KG1 (cell line): ENCODE measurements at places on chromosomes 16 and 17.

- DNase-seq, result no peak
Measured at GRCh38 chr16:49491106-49491670, 117.6 kb downstream of the C16orf78 start.

DNA sequence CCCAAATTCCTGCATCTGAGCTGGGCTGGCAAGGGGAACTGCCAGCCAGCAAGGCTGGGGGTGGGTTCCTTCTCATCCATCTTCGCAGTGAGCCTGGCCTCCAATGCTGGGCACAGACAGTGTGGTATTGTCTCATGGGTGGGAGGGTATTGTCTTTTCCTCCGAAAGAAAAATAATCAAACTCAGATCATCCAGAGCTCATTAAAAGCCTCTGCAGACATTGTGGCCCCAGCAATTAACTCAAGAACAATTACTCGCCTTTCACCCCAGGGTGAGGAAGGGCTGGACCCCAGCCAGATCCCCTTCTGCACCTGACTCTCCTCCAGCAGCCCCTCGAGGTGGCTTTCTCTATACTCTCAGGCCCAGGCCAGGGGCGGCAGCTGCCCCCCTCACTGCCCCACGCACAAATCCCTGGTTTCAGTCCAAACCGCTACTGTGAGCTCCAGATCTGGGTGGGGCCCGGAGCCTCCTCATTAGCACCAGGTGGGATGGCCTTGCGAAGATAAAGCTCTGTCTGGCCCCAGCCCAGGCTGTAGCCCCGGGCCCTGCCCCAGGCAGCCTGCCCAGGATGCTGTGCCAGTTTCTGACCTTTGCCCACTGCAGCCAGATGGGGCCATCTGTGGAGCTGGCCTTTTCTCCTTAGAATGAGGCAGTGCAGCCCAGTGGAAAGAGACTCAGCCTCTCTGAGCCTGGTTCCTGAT, 2.3 kb upstream of the KRT15 start:
- DNase-seq, result no peak

DNA sequence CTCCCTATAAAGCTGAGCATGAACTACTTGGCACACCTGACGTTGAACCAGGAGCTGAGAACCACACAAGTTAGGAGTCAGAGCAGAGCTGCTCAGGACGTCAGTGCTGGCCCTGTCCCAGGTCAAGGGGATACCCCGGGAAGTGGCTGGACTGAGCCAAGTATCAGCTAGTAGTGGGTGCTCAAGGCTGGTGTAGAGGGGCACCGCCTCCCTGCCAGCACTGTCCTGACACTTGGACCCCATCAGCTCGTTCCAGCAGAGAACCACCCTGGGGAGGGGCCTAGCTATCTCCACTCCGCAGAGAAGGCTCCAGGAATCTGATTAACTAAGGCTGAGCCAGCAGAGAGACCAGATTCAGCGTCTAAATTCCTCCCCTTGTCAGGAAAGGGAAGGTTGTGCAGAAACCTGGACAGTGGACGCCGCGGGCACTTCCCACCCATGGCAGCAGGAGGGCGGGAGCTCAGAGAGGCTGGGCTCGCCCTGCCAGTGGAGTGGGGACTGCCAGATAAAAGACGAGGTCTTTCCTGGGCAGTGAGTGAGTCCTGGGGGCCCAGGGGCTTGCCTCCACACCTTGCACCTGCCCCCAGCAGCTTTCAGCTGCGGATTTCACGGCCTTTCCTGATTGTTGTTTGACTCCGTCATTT, 21.0 kb downstream of the C16orf90 start:
- no peak for DNase-seq

DNA sequence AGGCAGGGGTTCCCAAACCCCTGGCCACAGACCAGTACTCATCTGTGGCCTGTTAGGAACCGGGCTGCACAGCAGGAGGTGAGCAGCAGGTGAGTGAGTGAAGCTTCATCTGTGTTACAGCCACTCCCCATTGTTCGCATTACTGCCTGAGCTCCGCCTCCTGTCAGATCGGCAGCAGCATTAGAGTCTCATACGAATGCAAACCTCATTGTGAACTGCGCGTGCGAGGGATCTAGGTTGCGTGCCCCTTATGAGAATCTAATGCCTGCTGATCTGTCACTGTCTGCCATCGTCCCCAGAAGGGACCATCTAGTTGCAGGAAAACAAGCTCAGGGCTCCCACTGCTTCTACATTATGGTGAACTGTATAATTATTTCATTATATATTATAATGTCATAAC, 25.1 kb upstream of the RMI2 start:
- DNase-seq, result no peak

DNA sequence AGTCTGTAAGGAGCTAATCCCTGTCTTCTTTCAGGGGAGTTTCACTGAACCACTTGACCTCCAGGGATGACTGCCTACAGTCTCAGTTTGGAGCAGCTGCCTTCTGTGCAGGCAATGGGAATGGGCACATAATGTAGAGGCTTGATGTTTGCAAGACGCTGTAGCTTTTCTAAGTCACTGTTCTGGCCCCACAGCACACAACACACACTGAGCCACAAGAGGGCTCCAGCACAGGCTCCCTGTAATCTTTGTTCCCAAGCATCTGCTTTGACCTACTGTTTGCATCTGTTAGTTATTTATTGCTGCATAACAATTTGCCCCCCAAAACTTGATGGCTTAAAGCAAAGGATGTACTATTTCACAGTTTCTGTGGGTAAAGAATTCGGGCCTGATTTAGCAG, 419.0 kb upstream of the ASIC2 start:
- DNase-seq, result no peak

GRCh38 chr17:34067011-34067410, 188.1 kb upstream of the CCL2 start:
- no peak for DNase-seq

DNA sequence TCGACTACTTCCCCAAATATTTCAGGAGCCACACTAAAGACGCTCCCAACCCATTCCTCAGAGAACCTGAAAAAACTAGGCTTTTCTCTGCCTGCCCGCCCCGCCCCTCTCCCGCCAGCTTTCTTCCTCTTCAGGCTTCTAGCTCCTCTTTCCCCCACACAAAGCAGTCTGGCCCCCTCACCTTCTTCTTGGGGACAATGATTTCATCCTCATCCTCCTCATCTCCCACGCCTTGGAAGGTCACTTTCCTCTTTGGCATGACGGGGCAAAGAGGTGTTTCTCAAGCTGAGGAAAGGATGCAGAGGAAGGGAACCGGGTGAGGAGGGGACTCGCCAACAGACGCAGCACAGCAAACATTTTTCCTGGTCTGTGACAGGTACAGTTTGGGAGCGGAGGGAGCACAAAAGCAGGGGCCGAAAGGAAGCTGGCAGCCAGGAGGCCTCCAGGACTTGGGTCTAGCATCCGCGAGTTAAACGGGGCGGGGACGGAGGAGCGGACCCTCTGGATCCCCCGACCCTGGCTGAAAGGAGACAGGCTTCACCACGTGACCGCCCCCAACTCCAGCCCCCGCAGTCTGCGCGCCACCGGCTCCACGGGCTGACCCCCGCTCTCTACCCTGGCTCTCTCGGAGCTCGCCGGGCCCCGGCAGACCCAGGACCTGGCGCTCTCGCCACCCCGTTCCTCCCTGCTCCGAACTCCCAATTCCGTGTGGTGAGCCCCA, 525 bp downstream of the CD2BP2 start:
- DNase-seq, result peak; percentile 81

DNA sequence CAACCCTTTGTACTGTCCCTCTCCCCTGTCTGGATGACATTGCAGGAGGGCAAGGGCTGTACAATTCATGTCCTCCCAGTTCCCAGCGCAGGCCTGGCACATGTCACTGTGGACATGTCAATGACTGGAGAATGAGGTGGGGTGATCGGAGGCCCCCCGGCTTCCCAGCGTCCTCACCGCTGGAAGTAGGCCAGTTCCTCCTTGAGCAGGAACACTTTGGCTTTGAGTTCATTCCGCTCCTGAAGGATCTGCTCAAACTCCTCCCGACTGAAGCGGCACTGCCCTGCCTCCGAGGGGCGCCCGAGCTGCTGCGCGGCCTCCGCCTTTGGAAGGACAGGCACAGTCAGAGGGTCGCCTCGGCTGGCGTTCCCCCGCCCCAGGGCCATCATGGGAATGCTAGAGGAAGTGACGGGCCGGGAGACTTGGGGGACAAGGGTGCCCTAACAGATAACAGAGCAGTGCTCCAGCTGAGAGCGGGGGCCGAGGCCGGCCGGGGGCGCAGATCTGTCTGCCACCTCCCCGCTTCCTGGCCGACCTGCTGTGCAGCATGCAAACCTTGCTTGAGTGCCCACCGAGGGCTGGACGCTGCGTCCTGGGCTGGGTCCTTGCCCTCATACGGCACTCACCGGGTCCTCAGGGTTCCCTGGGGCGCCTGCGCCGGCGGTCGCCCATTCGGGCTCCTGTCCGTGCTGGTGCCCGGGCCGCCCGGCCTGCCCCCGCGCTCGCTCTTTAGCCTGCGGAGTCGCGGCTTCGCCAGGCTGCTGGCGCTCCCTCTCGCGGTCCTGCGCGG, 1.3 kb downstream of the RILP start:
- no peak for DNase-seq

- no peak for DNase-seq
Measured at GRCh38 chr16:58409316-58409973, 17.2 kb downstream of the GINS3 start.

DNA sequence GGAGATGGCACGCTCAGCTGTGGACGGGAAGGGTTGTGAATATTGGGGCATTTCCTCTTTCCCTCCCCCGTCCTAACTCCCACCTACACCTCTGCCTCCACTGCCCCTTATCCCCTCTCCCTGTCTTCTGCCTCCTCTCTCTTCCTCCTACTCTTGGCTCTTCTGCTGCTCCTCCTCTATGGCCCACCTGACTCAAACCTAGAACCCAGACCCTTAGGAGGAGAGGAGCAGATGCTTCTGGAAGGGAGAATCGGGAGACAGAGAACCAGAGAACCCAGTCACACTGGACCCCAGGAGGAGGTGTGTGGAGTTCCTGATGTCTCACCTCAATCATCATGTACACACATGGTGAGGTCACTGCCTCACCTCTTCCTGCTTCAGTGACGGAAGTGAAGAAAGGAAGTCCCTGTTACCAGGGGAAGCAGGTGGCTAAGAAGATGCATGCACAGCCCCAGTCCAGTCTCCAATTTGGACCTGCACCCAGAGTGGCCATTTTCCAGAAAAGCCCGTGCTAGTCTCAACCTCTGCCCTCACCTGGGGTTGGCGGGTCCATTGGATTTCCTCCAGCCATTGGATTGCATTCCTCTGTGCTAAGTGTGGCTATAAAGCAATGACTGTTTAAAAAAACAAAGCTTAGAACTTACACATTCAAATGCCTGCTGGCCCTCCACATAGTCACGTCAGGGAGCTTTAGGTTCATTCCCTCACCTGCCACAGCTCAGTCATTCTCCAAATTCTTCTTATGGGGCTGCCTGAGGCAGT, 4.0 kb downstream of the RNF222 start:
- no peak for DNase-seq

DNA sequence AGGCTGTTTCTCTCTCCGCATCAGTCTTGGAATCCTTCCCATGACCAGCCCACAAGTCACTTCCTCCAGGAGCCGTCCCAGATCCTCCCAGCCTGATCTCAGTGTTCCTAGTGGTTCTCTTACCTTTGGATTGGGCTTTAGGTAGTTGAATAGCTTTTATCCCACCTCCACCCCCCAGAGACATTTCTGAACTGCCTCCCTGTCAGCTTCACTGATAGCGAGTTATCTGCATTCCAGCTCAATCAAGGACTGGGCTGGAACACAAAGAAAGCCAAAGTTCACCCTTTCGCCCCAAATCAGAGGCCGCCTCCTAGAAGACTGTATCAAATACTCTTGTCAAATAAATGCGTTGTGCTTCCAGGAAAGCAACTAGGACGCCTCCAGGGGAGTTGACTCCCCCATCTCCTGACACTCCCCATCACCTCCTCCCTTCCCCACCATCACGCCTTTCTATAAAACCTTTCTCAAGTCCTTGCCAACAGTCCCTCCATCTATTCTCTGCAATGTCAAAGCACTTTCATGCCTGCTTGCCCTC, 72.7 kb downstream of the TMEM132E start:
- DNase-seq, result no peak

DNA sequence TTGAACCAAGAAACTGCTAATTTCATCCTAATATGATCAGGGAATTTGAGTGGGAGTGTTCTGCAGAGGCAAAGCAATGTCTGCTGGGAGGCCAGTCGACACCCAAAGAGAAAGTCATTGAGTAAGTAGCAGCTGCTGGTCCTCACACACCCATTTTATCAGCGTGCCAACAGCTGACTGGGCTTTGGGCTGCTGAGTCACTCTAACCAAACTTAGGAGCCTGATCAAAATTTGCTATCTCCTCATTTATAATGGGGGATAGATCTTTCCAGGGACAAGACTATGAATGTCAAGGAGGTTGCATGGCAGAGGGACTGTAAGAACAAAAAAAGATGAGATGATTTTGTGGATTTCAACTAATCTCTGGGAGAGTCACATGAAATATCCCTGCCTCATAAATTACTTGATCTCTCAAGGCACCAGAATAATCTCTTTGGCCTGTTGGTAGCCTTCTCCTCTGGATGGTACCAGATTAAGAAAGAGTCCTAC, 32.9 kb downstream of the CPSF4L start:
- no peak for DNase-seq

GRCh38 chr16:58516768-58517107, 1.4 kb downstream of the SETD6 start:
- no peak for DNase-seq

DNA sequence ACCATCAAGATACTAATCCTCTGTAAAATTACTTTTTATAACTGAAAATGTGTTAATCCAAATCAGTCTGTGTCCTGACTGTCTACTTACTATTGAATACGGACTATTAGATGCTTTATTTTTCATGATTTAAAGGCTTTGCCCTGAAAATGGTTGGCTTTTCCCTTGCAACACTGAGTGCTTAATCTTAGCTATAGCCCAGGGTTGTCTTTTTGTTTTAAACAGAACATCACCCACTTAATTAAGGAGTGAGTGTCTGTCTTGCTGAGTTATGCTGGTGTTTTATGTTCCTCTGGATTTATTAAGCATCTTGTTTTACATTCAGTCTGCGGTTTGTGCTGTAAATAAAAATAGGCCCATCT, 11.0 kb downstream of the FTO start:
- no peak for DNase-seq

DNA sequence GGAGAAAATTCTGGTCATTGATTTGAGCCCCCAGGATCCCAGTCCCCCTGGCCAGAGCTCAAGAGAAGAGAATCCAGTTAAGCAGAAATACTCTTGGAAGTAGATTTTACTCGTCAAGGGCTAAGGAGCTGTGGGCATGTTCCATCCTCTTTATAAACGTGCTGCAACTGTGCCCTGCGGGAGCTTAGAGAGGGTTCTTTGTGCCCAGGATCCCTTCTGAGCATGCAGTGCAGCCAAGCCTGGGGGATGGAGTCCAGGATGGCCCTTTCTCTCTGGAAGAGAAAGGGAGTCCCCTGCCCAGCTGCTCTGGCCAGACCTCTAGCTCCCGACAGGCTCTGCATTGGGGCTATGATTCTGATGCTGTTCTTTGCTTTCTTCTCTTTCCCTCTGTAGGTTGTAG, 9.5 kb upstream of the LGALS9 start:
- DNase-seq, result no peak

- DNase-seq, result no peak
Measured at GRCh38 chr16:50948268-50948930, 202.7 kb downstream of the SALL1 start.

GRCh38 chr16:12458591-12459358, 344.9 kb downstream of the CPPED1 start:
- peak; percentile 65 for DNase-seq

GRCh38 chr17:1229349-1229899, 40.8 kb upstream of the BHLHA9 start:
- DNase-seq, result peak; percentile 13
